ENCODE measurements at places on chromosomes 6 and 20. TPM values are rescaled to one million over a fixed set of nuclear protein-coding genes. Genes with fewer than 3 reads are reported as not detected.

DNA sequence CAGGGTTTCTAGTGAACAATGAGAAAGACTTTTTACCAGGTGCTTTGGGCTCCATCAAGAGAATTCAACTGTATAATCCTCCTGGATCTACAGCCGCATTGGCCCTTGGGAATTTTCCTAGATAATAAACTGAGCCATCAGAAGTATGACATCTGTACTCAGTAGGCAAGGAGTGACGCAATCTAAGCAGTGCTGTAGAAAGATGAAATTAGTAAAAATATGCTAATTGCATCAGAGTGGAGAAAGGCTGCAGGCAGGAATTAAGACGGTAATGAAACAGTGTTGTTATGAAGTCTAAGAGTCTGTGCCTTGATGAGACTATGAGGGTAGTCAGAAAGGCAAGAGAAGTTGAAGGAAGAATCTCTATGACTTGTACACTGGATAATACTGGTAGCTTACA lies 507.9 kb upstream of the SOX4 start:
- H3K27ac ChIP-seq: no peak overlapping the region
- H3K27me3 ChIP-seq: no peaks in the 10 kb centered on the region
- DNase-seq: no peak
- peaks cover 3% of the 10 kb centered on the region for H3K4me1 ChIP-seq
- H3K4me3 ChIP-seq: no peak overlapping the region

GRCh38 chr6:149438855-149439254 lies 38.8 kb downstream of the SUMO4 start:
- H3K4me1 ChIP-seq: peaks cover 4% of the 10 kb centered on the region
- peak; percentile 31 for DNase-seq
- no peak overlapping the region for H3K27ac ChIP-seq
- H3K4me3 ChIP-seq: no peak overlapping the region
- no peaks in the 10 kb centered on the region for H3K36me3 ChIP-seq
- no peaks in the 10 kb centered on the region for H3K27me3 ChIP-seq

GRCh38 chr6:168018664-168019063 lies 21.2 kb downstream of the KIF25 start:
- no peaks in the 10 kb centered on the region for H3K4me1 ChIP-seq
- H3K27ac ChIP-seq: no peak overlapping the region
- no peak for DNase-seq
- no peaks in the 10 kb centered on the region for H3K27me3 ChIP-seq

- H3K27me3 ChIP-seq: no peaks in the 10 kb centered on the region
- H3K4me1 ChIP-seq: peaks cover 6% of the 10 kb centered on the region
- no peak overlapping the region for H3K27ac ChIP-seq
- H3K36me3 ChIP-seq: no peaks in the 10 kb centered on the region
- no peak for DNase-seq
- no peak overlapping the region for H3K4me3 ChIP-seq
These were observed 729.5 kb downstream of the KIF16B start for GRCh38 chr20:15843777-15844176.

Gene RFX6
- not detected for polyA plus RNA-seq

Gene POM121L2
- polyA plus RNA-seq: not detected

Gene HLA-DMA
- polyA plus RNA-seq: 925 TPM

Data from B cell (primary cell).